ENCODE measurements at places on chromosomes 2 and 18. TPM values are rescaled to one million over a fixed set of nuclear protein-coding genes. Genes with fewer than 3 reads are reported as not detected.

Gene RANBP2
- 64.8 TPM for total RNA-seq

Gene DYNAP
- total RNA-seq: not detected

Gene GRHL1
- 2.2 TPM for total RNA-seq

Gene MRPS9
- 45.7 TPM for total RNA-seq

Gene DTNB
- 5.0 TPM for total RNA-seq

Measured in Daoy (cell line).